ENCODE measurements at places on chromosomes 7 and 10. TPM values are rescaled to one million over a fixed set of nuclear protein-coding genes. Genes with fewer than 3 reads are reported as not detected.

GRCh38 chr10:71077796-71078453 lies 134.4 kb upstream of the UNC5B start:
- DNase-seq = peak; percentile 31

- peak; percentile 47 for DNase-seq
These were observed 168.4 kb downstream of the PON1 start for GRCh38 chr7:95155965-95156364.

DNA sequence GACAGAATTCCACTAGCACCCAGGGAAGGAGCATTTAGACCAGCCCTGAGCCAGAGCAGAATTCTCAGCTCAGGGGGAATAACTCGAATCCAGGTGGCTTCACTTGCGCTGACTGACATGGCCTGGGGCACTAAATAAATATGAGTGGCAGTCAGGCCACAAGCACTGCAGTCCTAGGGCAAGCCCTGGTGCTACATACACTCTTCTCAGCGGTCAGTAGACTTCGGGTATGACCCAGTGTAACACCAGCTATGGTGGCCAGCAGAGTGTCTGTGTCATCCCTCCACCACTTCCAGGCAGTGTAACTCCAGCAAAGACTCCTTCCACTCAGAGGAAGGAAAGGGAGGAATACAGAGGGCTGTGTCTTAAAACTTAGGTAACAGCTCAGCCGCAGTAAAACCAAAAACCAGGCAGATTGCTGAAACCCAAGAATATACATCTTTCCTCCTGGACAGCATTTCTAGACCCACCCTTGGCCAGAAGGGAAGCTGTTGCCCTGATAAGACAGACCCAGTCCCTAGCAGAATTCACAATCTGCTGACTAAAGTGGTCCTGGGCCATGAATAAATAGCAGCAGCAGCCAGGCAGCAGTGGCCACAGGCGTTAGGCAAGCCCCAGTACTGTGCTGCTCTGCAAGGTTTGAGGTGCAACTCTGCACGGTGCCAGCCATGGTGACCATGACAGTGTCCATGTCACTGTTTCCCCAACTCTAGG lies 77.0 kb downstream of the SNX13 start:
- DNase-seq = no peak

DNA sequence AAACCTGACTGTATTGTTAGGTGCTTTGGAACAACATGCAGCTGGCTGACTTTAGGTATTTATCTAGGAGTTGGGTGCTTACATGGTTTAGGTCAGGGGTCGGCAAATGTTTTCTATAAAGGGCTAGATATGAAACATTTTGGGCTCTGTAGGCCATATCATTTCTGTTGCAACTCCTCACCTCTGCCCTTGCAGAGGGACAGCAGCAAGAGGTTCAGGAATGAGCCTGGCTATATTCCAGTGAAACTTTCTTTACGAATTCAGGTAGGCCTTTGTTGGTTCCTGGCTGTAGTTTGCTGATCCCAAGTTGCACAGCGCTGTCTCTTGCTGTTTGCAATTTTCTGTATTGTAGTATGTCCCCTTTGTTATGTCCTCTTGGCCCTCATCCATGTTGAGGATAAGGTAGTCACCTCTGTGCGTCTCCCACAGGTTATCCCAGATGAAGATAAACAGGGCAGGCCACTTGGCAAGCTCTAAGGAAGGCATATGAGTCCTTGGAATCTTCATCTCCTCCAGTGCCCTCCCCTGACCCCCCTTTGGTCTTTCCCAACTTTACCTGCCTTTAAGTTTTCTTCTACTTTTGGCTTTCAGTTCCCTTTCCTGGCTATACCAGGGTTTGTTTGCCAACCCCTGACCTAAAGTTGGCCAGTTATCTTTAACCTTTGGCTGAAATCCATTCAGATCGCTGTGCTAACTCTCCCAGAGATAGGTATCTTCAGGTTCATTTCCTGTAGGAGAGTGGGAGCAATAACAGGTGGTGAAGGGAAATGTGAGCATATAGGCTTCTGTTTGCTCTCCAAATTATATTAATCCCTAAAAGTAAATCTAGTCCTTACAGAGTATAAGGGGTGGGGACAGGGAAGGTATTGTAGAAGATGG lies 36.1 kb downstream of the SGPL1 start:
- DNase-seq = no peak

GRCh38 chr10:17965649-17966235 lies 14.0 kb downstream of the SLC39A12 start:
- no peak for DNase-seq

DNA sequence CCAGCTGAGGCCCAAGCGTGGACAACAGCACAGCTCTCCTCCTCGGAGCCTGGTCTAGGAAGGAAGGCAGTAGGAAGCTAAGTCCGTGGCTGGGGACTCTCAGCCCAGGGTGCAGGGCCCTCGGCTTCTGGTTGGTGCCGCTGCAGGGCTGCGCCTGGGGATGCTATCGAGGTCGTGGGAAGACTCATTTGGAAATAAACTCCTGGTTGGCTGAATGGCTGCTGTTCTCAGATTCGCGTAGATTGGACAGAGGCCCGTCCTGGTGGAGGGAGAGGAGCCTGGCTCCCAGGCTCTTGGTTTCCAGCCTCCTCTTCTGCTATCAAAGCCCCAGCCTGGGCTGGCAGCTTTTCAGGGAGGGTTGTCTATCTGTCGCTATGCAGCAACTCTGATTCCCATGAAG lies 152.6 kb upstream of the FZD8 start:
- DNase-seq = no peak

- DNase-seq = no peak
These were observed 23.2 kb upstream of the LAMB1 start for GRCh38 chr7:108026116-108026515.

GRCh38 chr10:77661100-77661499 lies 23.5 kb upstream of the KCNMA1 start:
- DNase-seq = no peak

DNA sequence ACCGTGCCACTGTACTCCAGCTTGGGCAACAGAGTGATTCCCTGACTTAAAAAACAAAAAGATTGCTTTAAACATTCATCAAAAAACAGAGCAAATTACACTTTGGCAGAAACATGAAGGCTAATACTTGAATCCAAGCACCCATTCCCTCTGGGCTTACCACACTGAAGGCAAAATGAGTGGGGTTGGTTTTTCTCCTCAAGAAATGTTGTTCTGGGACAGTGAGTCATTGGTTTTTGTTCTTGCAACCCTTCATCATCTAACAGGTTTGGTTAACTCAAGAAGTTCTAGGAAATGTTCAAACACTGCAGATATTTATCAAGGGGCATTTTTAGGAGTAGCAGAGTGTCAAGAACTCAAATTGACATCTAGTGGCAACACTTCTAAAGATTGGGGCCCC lies 60.5 kb downstream of the KIAA1217 start:
- no peak for DNase-seq

- DNase-seq = no peak
These were observed 72.9 kb upstream of the OGDHL start for GRCh38 chr10:49834976-49835375.

The LRRN3 gene
- total RNA-seq = 1.2 TPM

The CADPS2 gene
- total RNA-seq = 25.8 TPM

The BICC1 gene
- 13.5 TPM for total RNA-seq

The AGAP4 gene
- 40.2 TPM for total RNA-seq

Measured in ureter (tissue), 1 donor.